ENCODE measurements at places on chromosomes 7 and 10. TPM values are rescaled to one million over a fixed set of nuclear protein-coding genes. Genes with fewer than 3 reads are reported as not detected.

PTF1A gene
- total RNA-seq, result not detected

NODAL gene
- not detected for total RNA-seq

PILRA gene
- total RNA-seq, result 13.2 TPM

RTKN2 gene
- total RNA-seq, result 99.5 TPM

C10orf62 gene
- total RNA-seq, result not detected

WDR86 gene
- total RNA-seq, result 4.8 TPM

GRM3 gene
- total RNA-seq, result not detected

CCDC3 gene
- total RNA-seq, result 0.15 TPM

CCDC172 gene
- total RNA-seq, result not detected

PNLIPRP2 gene
- total RNA-seq, result not detected

TMEM225B gene
- 1.1 TPM for total RNA-seq

CWF19L1 gene
- total RNA-seq, result 51.8 TPM

SFRP4 gene
- not detected for total RNA-seq

MRLN gene
- total RNA-seq, result not detected

TMEM229A gene
- total RNA-seq, result not detected

ATG9B gene
- total RNA-seq, result 21.2 TPM

CDNF gene
- 1.7 TPM for total RNA-seq

CALML5 gene
- not detected for total RNA-seq

IL2RA gene
- total RNA-seq, result 220 TPM

TYW1B gene
- total RNA-seq, result 9.8 TPM

FOXI2 gene
- not detected for total RNA-seq

ATRNL1 gene
- not detected for total RNA-seq

AP1S1 gene
- 14.5 TPM for total RNA-seq

DRGX gene
- not detected for total RNA-seq

SLC29A3 gene
- total RNA-seq, result 4.8 TPM

GIMAP6 gene
- 43.8 TPM for total RNA-seq

SEC61A2 gene
- 25.2 TPM for total RNA-seq

EGFR gene
- not detected for total RNA-seq

NFKB2 gene
- total RNA-seq, result 385 TPM

EFCAB10 gene
- total RNA-seq, result 0.86 TPM

LRRC17 gene
- total RNA-seq, result 0.69 TPM

TRIL gene
- total RNA-seq, result not detected

FFAR4 gene
- total RNA-seq, result not detected

PDE6C gene
- not detected for total RNA-seq

CRYGN gene
- total RNA-seq, result 0.39 TPM

CCL24 gene
- total RNA-seq, result not detected

ARHGAP22 gene
- 0.42 TPM for total RNA-seq

PLPP4 gene
- not detected for total RNA-seq

Measured in CD4-positive, CD25-positive, alpha-beta regulatory T cell (primary cell).